ENCODE measurements at places on chromosomes 12 and 14.

DNA sequence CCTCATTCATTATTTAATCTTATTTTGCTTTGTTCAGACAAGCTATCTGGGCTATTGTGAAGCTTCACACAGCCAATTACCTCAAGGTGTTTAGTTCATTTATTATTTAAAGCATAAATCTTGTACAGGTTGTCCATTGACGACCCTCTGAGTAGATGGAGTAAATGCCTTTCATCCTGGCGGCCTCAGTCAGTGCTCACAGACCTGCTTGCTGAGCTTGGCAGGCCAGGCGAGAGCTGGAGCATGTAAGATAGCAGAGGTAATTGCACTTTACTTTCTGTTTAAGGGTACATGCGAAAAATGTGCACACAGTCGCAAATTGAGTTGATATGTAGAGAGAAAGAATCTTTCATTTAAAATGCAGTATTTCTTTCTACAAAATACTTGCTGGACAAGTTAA lies 224.4 kb downstream of the NPAS3 start:
- no peak for DNase-seq

DNA sequence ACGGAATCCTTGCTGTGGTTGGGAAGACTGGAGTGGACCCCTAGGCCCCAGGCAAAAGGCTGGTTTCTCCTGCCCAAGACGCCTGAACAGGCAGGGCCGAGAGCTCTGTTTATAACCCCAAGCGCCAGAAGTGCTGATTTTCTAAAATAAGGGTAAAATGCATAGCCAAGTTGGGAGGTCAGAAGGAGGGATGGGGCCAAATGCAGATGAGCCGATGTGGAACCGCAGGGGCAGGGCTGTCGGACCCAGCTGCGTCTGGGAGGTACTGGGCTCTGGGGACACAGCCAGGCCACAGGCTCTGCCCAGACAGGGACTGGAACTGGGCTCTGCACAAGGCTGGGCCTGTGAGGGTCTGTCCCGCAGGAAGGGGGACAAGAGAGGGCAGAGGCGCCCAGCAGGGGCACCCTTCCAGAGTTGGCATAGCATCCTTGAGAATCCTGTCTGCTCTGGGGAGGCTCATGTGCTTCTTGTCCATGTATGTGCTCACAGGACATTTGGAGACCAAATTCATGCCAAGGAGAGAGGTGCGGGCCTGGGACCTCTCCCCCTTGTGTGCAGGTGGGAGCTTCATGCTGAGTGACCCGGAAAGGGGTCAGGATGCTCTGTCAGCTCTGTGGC lies 49.1 kb downstream of the JAG2 start:
- no peak for DNase-seq

DNA sequence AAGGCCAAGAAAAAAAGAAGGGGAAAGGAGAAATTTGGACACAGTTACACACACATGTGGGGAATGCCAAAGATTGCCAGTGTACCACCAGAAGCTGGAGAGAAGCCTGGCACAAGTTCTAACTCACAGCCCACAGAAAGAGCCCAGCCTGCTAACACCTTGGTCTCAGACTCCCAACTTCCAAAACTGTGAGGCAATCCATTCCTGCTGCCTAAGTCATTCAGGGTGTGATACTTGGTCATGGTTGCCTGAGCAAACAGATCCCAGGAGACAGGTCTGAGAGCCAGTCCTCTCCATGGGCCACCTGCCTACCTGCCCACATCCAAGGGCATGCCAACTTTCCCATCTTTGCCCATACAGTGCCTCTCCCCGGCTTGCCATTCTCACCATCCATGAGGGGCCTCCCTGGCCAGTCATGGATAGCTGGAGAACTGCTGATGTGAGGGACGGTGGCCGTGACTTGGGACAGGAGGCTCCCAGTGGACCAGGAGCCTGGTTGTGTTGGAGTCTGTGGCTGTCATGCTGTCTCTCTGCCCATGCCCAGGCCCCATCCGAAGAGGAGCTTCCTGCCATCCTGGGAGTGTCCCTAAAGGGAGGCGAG lies 198.0 kb upstream of the RTL1 start:
- peak; percentile 39 for DNase-seq

GRCh38 chr14:76987956-76988520 lies 40.5 kb downstream of the IRF2BPL start:
- no peak for DNase-seq

DNA sequence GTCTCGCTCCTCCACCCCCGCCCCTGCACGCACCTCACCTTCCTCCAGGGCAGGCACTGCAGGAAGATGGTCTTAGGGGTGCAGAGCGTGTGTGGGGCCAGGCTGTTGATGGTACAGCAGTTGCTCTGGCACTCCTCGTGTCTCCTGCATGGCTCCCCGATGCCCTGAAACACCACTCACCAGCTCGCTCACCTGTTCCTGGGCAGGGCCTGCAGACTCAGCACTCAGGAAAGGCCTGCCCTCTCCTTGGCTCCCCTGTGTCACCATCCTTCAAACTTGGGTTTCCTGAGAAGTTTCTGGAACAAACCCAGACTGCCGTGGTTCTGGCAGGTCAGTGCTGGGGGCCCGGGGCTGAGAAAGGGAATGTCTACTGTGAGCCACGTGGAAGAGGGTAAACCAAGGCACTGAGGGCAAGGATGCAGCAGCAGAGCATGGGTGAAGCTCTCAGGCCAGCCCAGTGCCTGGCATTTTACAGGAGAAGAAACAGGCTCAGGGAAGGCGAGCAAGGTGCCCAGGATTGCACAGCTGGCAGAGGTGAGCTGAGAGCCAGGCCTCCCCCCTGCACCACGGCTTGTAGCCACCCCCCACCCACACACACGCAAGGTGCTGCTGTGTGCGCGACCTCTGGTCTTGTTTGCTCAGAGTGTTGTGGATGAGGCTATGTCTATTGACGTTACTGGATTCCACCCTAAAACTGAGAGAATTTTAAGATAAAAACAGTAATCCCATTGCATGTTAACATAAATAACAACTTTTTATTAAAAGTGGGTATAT lies 5.5 kb downstream of the LRCOL1 start:
- no peak for DNase-seq

Data from activated naive CD4-positive, alpha-beta T cell treated with anti-CD3 and anti-CD28 coated beads, Interleukin-2, amount 50 U/mL, for 72 hours (primary cell).